Hematopoietic multipotent progenitor cell treated with erythropoietin and hydrocortisone succinate and interleukin-3 and kit ligand, for 4 days (in vitro differentiated cells): ENCODE measurements at places on chromosomes 1 and 21.

DNA sequence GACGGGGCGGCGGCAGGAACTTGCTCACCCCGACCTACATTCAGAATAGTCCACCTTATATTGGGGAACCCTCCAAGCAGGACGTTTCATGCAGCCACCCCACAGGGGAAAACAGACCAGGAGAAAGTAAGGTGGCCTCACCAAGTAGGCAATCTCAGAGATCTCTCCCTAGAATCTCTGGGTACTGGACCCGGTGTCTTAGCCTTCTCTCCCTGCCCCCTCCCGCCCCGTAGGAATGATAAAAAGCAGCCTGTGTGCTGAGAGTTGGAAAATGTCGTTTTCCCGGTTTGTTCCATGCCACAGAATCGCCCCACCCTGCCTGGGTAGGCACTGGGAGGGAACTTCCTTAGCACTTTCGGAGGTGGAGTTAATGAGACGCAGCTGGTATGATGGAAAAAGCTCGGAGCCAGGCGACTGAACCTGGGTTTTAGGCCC, 789 bp upstream of the PTPN14 start:
- no peak for DNase-seq

- peak; percentile 83 for DNase-seq
Measured at GRCh38 chr1:21508580-21509350, 458 bp upstream of the ALPL start.

GRCh38 chr1:160888926-160889325, 3.9 kb upstream of the ITLN1 start:
- DNase-seq: no peak

- peak; percentile 50 for DNase-seq
Measured at GRCh38 chr1:30976143-30976542, 67.6 kb upstream of the SDC3 start.

GRCh38 chr1:5746611-5747425, 245.4 kb downstream of the NPHP4 start:
- no peak for DNase-seq

DNA sequence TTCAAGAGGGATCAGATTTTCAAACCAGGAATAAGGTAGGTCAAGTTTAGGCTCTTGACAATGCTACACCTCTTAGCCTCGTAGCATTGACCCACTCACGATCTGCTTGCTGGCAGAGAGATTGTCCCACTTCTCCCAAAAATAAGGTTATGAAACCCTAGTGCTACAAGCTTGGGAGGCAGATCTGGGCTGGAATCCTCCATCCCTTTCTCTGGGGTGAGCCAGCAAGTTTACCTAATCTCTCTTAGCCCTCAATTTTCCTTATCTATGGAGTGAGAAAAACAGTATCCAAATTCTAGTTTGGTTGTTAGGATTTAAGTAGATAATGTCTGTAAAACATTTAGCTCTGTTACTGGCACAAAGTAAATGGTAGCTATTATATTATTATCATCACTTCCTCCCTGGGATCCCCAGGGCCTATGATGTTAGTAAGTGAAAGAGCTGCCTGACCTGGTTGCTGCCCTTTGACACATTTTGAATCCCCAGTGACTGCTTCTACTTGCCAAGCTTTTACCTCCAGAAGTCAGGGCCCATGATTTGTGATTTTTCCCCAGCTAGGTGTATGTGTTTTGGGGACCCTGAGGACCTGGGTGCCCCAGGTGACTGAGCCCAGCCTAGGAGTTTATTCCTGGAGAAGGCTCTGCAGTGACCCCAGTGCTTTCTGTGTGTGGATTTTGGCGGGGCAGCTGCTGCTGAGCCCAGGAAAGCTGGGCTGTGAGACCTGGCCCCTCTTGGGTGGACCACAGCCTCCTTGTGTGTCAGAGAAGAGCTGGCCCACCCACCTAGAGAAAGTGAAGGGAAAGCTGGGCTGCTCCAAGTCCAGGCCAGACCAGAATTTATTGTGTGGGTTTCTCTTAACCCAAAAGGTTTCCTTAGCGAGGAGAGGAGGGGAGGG, 48.2 kb upstream of the VANGL1 start:
- no peak for DNase-seq

GRCh38 chr1:240258910-240259309, 167.2 kb downstream of the FMN2 start:
- no peak for DNase-seq

DNA sequence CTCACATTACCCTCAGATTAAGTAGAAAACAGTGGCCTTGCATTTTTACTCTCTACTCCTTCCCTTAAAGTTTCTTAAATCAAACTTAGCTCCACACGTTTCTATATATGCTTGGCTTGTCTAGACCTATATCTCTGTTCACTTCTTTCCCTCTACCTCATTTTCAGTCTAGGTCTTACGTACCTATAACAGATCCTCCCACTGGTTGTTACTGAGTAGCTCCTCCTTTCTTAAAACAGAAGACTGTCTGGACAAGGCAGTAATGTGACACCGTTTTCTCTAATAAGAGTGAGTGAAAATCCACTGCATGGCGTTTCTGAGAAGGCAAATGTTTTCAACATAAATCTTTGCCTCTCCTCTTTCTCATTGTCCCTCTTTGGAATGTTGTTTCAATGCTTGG, 211.7 kb upstream of the POGK start:
- DNase-seq: no peak

DNA sequence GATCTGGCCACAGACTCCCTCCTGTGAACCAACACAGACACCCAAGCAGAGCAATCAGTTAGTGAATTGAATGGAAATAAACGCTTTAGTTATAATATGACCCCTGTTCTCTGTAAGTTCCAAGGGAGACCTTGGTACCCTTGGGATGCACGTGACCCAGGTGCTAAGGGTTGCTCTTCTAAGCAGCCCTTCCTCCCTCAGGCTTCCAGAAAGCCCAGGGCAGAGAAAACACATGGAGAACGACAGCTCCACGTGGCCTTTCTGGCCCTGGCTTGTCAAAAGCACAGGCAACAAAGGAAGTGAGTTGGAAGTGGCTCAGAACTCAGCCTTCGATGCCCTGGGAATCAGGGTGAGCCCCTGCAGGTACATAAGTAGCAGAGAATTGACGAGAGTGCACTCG, 57.4 kb downstream of the LACTBL1 start:
- no peak for DNase-seq

GRCh38 chr1:91701472-91701869, 184.5 kb downstream of the TGFBR3 start:
- no peak for DNase-seq

DNA sequence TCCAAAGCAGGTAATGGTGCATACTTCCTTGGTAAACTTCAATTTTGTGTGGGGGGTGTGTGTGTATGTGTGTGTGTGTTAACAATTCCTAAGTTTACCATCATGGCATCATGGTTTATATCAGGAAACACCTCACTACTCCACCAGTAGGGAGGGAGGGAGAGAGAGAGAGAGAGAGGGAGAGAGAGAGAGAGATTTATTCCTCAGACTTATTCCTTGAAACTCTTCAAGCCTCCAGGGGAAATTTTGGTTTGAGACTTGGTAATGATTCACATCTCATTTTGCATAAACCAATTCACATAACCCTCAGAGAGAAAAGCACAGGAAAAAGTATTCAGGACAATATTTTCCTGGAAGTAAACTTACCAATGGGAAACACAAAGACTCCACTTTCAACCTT, 115.0 kb downstream of the TTLL7 start:
- DNase-seq: no peak

DNA sequence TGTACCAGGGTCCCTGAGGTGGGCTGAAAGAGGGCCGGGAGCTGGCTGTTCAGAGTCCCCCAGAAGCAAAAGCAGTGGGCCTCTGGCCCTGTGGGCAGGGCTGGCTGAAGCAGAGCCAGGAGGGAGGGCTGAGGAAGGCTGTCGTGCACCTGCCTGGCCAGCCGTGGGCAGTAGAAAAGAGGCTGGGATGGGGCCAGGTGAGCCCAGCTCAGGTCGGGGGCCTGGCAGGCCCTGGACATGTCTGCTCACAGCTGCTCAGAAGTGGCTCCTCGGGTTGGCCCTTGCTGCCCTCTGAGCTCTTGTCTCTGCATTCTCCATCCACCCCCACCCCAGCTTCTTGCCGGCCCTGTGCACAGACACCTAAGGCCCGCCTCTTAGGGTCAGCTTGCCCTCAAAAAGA, 60.0 kb downstream of the TCP10L start:
- DNase-seq: no peak

GRCh38 chr1:154835531-154836324, 34.4 kb downstream of the KCNN3 start:
- no peak for DNase-seq

DNA sequence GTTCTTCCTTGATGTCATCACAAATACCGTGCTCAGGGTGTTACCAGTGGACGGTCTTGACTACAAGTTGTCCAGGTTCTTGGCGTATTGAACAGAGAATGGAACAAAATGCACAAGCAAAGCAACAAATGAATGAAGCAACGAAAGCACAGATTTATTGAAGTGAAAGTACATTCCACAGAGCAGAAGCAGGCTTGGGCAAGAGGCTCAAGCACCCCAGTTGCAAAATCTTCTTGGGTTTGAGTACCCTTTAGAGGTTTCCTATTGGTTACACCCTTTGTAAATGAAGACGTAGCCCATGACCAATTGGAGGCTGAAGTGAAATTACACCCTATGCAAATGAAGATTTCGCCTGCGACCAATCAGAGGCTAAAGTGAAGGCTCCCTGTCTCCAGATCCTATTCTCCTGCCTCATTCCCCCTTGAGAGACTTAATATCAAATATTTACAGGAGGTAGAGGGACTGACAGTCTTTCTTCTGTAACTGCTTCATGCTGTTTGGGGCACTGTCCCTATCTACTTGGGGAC, 38.3 kb downstream of the YY1AP1 start:
- no peak for DNase-seq

- DNase-seq: peak; percentile 76
Measured at GRCh38 chr21:41170442-41170841, 2.5 kb downstream of the BACE2 start.

- DNase-seq: no peak
Measured at GRCh38 chr1:214022810-214023425, 35.1 kb downstream of the PROX1 start.

DNA sequence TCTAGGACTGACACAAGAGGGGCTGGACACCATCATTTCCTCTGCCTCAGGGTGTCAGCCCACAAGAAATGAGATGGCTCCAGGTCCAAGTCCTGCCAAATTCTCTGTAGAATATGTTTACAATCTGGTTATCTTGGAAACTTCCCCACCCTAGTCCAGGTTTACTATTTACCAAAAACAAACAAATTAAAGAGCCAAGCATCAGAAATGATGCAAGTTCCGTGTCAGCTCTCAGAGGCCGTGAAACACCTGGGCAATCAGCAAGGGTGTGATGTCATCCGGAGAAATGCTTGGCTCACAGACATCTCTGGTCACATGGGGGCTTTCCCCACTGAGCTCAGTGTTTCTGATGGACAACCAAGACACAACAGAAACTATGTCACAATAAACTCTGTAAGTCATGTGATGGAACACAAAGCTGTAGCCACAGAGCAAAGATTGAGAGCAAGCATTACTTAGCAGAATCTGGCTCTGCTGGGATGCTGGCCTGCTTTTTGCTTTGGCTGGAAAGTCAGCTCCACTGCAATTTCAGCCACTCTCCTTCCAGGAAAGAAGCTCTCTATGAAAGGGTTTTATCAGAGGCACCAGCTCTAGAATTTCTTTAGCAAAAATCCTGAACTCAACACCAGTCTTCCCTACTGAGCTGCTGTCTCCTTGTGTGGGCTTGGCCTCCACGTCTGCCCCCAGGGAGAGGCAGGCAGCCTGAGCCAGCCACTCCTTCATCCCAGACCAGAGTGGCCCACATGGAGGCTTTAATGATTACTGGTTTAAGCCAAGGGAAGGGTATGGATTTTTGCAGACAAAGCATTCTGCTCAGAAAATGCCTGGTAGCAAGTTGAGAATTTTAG, 55.9 kb downstream of the NENF start:
- peak; percentile 45 for DNase-seq

DNA sequence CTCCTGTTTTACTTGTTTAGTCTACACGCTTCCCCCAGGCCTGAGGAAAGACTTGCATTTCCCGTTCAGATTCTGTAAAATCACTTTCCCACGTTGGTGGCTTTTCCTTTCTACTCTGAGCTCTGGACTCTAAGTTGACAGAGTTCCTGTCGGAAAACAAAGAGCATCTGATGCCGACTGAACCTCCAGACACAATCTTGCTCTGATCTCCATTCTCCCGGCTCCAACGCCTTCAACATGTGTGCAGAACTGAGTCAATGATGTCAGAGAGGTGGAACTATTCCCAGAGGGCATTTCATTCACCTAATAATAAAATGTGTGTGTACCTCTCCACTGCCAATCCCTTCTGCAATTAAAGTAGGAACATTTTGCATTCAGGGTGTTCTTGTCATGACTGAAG, 147.7 kb downstream of the MIS18A start:
- no peak for DNase-seq

- DNase-seq: peak; percentile 89
Measured at GRCh38 chr1:110916669-110917306, 43.8 kb downstream of the CD53 start.

DNA sequence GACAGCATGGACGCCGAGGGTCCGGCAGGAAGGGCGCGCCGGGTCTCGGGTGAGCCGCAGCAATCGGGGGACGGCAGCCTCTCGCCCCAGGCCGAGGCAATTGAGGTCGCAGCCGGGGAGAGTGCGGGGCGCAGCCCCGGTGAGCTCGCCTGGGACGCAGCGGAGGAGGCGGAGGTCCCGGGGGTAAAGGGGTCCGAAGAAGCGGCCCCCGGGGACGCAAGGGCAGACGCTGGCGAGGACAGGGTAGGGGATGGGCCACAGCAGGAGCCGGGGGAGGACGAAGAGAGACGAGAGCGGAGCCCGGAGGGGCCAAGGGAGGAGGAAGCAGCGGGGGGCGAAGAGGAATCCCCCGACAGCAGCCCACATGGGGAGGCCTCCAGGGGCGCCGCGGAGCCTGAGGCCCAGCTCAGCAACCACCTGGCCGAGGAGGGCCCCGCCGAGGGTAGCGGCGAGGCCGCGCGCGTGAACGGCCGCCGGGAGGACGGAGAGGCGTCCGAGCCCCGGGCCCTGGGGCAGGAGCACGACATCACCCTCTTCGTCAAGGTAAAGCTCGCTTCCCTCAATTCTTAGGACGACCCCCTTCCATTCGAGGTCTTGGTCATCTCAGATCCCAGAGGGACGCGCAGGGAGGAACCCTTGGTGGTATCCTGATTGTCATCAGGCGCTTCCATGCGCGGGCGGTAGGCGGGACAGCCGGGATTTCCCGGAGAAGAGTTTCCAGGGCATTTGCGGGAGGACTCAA, 1.6 kb downstream of the CLIC6 start:
- DNase-seq: no peak

- no peak for DNase-seq
Measured at GRCh38 chr1:14347776-14348175, 250.7 kb upstream of the KAZN start.

- no peak for DNase-seq
Measured at GRCh38 chr1:151314137-151314875, 12.9 kb downstream of the PI4KB start.

DNA sequence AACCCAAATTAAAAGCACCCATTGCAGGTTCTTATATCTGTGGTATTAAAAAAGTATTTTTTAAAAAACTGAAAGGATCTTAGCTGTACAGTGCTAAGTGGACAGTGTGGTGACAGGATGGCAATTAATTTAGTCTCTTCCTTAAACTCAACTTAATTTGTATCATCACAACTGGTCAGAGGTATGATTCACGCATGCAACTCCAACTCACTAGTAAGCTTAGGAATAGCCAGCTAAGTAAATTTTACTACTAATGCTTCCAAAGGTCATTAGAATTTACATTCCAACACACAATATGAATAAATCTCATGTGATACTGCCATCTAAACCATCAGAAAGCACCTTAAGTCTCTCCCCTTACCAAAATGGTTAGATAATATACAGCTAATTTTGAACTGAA, 35.4 kb downstream of the ENAH start:
- no peak for DNase-seq

GRCh38 chr1:175278734-175279116, 86.1 kb upstream of the KIAA0040 start:
- DNase-seq: no peak
